Globus pallidus (tissue), 1 donor: ENCODE measurements at places on chromosomes 2 and 18.

DNA sequence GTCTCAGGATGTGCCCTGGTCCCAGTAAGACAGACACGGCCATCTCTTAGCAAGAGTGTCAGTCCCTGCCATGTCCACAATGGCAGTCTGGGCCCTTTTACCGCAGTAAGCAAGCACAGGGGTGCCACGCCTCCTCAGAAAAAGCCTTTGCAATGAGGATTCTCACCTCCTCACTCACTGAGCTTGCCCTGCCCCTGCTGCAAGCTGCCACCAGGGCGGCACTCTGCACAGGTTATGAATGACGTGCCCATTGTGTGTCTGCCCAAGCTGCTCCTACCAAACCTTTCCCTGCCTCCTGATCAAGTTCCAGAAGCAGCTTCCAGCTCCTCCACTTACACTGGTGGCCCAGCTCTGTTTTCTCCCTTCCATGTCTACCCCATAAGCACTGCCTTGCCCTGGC lies 23.3 kb downstream of the ERCC3 start:
- no peak for DNase-seq

DNA sequence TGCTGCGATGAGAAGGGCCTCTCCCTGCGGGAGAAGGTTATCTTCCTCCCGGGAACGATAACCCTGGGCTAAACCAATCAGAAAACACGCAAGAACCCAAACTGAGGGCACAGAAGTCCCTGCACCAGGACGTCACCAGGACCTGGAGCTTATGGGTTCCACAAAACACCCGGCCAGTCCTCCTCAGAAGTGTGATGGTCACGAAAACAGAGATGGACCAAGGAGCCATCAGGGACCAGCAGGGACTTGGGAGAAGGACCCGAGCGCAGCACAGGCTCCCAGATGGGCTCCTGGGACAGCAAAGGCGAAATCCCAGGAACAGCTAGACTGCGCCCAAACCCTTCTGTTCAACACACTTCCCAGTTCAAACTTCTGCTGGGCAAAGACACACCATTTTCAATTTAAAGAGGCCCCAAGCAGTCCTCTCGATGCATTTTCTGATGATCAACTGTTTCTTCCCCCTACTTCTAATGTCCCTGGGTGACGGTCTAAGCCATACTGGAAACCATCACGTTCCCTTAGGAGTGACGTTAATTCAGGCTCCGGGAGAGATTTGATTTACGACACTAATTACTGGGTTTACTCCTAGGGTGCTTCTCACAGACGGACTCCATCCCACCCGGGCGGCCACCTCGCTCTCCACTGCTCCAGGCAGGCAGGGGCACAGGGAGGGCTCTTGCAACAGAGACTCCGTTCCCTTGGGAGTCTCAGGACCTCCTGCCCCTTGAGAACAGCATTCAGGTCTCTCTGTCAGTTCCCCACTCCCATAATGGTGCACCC lies 29.2 kb downstream of the ZNF516 start:
- no peak for DNase-seq

DNA sequence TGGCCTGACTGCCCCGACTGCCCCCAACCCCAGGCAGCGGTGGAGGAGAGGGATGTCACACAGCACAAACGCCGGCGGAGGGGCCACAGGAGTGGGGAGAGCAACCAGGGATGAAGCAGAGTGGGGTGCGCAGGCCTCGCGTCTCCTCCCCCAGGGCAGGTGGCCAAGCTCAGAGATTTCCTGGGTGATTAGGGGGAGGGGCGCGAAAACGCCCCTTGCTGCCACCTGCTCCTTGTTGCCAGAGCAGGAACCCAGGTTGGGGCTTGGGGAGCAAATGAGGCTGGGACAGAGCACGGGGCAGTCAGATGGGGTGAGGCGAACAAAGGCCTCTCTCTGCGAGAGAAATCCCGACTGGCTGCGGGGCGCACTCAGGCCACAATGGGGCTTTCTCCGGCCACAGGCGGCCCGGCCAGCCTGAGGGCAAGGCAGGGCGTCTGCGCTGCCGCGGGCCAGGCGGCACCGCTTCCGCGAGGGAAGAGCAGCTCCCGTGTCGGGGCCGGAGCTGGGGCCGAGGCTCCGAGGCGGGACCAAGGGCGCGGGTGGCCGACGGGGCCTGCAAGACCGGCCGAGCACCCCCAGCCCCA lies 11.5 kb downstream of the TEX44 start:
- DNase-seq, result peak; percentile 96

GRCh38 chr18:77111951-77112746 lies 20.4 kb downstream of the MBP start:
- no peak for DNase-seq

DNA sequence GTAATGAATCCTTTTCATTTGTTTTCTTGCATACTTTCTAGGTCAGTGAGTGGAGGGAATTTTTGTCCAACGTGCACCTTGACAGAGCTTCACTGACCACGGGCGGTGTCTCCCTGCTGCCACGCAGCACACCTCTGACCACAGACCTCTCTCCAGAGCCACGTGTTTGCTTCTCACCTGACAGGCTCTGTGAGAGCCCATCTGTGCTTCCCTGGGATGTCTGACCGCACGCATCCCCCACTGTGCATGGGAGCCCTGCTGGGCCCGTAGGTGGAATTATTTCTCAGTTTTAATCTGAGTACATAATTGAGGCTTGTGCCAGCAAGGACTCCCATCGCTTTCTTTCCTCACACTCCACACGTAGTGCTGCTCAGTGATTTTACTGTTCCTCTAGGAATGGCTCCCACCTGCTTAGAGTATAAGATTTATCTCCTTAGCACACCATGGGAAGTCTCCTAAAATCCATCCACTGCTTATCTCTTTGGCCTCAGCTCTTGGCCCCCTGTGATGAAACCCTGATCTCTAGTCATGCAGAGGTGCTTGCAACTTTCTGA lies 482.6 kb downstream of the TSN start:
- no peak for DNase-seq

DNA sequence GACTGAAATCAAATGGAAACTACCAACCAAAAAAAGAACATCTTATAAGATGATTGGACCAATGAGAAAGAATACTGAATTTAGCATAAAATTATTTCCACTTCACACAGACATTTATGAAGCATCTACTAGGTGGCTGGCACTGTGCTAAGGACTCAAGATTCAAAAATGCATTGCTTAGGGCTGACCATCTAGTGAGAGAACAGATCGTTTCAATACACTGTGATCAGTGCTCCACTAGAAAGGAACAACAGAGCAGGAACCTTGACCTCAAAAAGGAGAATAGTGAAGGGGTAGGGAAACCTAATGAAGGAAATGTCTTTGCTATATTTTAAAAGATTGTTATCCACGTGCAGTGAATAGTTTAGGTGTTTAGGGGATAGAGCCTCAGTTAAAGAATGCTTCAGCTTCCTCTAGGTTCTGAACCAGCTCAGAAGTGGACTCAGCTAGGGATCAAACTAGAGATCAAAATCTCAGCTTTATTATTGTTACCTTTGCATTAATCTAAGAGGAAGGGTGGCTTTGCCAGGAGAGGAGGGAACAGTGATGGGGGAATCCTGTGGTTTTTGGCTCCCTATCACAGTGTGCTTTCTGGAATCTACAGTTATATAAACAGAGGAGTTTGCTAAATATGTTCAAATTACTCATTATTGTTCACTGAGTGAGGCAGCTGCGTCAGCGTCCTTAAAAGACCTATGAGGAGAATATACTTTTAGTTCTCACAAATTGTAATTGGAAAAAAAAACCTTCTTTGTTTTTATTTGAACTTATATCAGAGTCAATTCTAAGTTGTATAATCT lies 16.2 kb upstream of the BBS5 start:
- no peak for DNase-seq

DNA sequence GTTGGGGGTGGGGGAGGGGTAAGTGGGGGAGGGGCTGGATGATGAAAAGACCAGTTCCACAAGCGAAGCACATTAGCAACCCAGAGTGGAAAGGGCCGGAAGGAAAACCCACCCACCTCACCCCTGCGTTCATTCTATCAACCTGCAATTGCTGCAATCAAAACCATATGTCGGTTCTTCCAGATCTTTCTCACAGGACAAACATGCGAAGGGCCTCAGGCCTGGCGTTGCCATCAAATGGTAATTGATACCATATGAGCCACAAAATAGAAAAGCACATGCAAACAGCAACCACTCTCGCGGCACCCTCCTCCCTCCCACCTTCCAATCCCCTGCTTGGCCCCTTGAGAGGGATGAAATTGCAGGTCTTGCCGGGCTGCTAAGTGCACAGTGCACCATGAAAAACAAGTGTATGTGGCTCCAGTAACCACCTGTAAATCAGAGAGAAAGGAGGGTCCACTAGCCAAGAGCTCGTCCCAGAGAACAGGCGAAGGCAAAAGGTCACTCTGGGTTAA lies 287.5 kb downstream of the TCF4 start:
- no peak for DNase-seq

GRCh38 chr18:5630057-5630899 lies 86.5 kb upstream of the EPB41L3 start:
- DNase-seq, result peak; percentile 32

GRCh38 chr2:100756704-100757103 lies 63.2 kb upstream of the NPAS2 start:
- no peak for DNase-seq

DNA sequence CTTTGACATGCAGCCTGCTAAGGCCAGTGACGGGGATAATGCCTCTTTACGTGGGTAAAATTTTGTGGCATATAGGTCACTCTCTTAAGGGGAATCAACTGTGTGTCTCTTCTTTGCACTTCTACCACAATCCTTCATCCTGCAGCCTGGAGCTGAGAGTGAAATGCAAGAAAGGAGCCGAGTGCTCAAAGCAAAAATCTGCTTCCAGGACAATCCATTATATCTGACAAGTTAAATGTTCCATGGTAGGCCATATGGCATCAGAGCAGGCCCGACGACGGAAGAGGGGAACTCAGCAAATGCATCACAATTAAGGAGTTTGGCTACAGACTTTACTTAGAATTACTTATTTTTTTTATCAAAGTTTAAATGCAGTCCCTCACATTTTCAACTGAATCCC lies 171.2 kb downstream of the TCF4 start:
- no peak for DNase-seq

GRCh38 chr18:78822949-78823285 lies 156.7 kb upstream of the SALL3 start:
- no peak for DNase-seq

DNA sequence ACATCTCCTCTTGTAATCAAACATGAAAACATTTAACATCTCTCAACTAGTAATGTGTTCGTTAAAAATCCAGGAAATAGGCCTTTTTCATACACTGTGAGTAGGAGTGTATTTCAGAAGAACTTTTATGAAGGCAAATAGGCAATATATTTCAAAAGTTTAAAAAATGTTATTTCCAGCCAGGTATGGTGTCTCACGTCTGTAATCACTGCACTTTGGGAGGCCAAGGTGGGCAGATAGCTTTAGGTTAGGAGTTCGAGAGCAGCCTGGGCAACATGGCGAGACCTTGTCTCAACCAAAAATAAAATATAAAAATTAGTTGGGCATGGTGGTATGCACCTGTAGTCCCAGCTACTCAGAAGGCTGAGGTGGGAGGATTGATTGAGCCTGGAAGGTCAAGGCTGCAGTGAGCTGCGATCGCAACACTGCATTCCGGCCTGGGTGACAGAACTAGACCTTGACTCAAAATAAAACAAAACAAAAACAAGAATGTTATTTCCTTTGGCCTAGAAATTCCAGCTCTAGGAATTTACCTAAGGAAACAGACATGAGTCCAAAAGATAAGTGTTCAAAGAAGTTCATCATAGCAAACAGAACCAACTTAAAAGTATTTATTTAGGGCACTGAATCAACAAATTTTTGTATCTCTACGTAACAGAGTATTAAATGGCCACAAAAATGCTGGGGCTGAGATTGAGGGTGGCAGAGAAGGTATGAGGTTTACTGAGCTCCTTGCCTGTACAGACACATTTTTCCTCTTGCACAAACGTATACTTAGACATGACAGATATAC lies 14.9 kb downstream of the RBKS start:
- no peak for DNase-seq

GRCh38 chr18:60684843-60685513 lies 312.4 kb upstream of the MC4R start:
- DNase-seq, result peak; percentile 15

- no peak for DNase-seq
Observed at GRCh38 chr2:239693330-239693729, 292.5 kb upstream of the HDAC4 start.

DNA sequence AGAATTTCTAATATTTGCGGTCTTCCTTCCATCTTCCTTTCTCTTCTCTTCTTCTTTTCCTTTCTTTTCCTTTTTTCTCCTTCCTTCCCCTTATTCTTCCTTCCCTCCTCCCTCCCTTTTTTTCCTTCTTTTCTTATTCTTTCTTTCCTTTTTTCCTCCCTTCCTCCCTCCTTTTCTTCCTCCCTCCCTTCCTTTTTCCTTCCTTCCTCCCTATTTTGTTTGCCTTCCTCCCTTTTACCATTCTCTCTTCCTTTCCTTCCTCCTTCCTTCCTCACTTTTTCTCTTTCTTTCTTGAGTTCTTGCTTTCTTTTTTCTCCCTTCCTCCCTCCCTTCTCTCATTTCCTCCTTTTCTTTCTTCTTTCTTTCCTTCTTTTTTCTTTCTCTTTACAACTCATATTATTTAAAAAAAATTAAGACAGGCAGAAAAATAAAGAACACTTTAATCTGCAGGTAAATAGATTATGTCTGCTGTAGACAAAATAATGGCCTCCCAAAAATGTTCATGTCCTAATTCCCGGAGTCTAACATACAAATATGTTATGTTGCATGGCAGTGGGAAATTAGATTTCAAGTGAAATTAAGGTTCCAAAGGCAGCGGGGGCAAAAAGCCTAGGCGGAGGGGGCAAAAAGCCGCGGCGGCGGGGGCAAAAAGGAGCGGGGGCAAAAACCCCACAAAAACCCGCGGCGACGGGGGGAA lies 152.4 kb downstream of the ANKRD30BL start:
- DNase-seq, result no peak

DNA sequence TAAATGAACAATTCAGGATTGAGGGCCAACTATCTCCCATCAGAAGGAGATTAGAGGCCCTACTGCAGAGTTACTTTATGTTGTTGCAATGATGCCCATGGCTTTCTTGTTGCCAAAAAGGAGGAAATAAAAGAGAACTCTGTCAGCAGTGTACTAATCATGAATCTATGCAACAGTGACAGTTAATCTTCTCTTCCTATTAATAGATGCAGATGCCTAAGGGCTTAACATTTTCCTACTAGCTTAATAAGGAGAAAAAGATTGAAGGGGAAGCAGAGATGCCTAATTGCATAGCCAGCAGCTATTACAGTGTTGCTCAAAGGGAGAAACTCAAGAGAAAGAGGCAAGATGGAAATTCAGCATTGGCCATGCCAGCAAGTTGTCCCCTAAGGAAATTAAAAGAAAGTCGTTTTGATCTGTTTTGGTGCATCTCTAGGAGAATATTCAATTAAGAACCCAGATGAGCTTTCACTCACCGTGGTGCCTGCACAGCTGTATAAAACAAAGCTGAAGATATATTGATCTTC lies 107.1 kb upstream of the KCNJ3 start:
- no peak for DNase-seq

- no peak for DNase-seq
Observed at GRCh38 chr2:209348433-209348832, 75.4 kb upstream of the MAP2 start.

DNA sequence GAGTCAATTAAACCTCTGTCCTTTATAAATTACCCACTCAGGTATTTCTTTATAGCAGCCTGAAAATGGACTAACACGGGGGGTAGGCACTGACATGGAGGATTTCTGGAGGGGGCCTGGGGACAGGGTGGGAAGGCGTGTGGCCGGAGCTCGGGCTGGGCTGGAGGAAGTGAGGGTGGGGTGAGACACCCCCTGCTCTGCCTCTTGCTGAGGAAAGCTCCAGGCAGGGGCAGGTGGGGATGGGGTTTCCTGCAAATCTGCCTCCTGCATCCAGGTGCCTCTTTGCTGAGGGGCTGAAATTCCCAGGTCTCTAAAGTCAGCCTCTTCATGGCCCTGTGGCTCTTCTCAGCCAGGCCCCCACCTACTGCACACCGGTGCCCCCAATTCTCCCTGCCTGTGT lies 25.7 kb upstream of the OTOS start:
- no peak for DNase-seq

- no peak for DNase-seq
Observed at GRCh38 chr2:177606636-177607035, 214.1 kb downstream of the AGPS start.
